Activated CD4-positive, alpha-beta T cell treated with anti-CD3 and anti-CD28 coated beads for 24 hours (primary cell): ENCODE measurements at places on chromosomes 11 and 22.

DNA sequence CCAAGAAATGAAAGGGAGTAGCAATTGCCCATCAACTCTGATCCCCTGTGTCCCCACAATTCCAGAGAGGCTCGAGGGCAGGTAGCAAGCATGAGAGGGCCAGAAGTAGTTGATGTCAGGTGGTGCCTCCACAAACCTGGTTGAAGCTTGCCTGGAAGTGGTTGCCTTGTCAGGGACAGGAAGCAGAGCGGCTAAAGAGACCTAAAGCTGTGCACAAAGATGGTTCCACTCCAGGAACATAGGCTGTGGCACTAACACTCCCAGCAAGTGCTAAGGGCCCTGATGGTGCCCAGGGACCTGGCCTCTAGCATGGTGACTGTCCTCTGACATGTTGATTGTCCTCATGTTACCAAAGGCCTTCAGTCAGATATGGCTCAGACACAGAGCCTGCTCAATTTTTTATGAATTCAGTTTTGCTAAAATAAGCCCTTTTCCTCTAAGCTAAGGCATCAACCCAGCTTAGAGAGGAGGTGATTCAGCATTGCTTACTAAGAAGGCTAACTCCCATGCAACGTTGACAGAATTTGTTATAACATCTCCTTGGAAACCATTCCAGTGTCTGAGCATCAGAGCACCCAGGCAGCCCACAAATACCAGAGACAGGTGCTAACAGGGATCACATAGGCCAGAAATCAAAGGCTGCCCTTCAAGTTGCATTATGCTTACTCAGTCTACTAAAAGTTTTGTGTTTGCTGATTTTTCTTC is 196.3 kb upstream of the ARHGAP20 start:
- no peak for DNase-seq

DNA sequence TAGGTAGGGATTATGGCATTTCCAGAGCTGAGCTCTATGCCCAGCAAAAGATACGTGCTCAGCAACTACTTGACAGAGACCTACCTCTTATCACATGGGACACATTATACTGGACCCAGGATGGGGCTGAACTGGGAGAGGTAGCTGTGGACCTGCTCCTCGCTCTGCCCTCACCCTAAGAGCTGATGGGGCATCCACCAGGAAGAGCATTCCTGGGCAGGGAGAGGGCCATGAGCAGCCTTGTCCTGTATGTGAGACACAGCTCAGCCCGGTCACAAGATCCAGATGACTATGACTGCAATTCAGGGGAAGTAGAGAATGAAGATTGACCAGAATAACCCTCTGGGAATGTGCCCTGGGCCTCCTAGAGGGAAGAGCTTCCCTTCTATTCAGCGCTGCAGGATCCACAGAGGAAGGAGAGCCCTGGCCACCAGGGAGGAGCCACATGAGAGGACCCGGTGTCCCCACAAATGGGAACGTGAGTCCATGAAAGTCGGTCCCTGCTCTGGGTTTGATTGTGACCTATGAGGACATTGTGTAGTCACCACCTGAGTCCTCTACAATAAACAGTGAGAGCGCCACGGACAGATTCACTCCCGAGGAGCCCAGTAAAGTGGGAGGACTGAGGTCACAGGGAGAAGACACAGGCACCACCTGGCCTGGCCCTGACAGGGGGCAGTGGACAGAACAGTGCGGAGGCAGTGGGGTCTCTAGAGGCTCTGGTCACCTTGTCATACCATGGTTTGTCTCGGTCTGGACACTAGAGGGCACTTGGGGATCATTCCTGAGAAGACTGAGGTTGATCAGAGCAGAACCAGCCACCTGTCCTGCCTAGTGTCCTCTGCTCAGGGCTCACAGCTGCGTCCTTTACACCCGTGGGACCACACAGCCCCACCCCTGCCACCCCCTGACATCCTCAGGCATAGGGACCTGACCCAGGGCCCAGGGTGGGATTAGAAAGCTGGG is 99.5 kb downstream of the ZNF280B start:
- no peak for DNase-seq

- no peak for DNase-seq
Observed at GRCh38 chr11:11313426-11313825, 39.6 kb downstream of the CSNK2A3 start.

- no peak for DNase-seq
Observed at GRCh38 chr11:11391796-11392463, 38.9 kb upstream of the CSNK2A3 start.

DNA sequence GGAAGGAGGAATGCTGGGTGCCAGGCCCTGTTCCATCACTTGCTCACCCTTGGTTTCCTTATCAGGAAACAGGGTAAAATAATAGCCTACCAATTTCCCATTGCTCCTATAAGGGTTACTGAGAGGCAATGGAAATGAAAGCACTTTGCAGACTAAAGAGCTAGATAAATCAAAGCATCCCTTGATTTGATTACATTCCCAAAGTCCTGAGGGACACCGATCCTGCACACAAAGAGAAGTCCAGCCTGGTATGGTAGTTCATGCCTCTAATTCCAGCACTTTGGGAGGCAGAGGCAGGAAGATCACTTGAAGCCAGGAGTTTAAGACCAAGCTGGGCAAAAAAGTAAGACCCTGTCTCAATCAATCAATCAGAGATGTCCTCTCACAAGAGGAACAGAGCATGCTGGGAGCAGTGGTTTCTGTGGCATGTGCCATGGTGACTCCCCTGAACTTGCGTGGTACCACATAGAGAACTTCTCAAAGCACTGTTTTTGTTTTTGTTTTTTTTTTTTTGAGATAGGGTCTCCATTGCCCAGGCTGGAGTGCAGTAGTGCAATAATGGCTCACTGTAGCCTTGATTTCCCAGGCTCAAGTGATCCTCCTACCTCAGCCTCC is 10.7 kb downstream of the TBC1D10A start:
- DNase-seq: no peak

GRCh38 chr11:70352100-70352499 is 46.2 kb upstream of the CTTN start:
- DNase-seq: no peak

GRCh38 chr11:16778286-16778685 is 39.8 kb downstream of the C11orf58 start:
- DNase-seq: no peak

GRCh38 chr11:112294688-112295340 is 34.2 kb upstream of the PLET1 start:
- no peak for DNase-seq
